ENCODE measurements at places on chromosomes 7 and 10. TPM values are rescaled to one million over a fixed set of nuclear protein-coding genes. Genes with fewer than 3 reads are reported as not detected.

GRCh38 chr7:76191783-76192240 is 9.9 kb upstream of the SRRM3 start:
- DNase-seq: no peak

GRCh38 chr7:128408709-128409595 is 830 bp downstream of the IMPDH1 start:
- DNase-seq: no peak

GRCh38 chr10:121110369-121110768 is 259.2 kb downstream of the WDR11 start:
- no peak for DNase-seq

DNA sequence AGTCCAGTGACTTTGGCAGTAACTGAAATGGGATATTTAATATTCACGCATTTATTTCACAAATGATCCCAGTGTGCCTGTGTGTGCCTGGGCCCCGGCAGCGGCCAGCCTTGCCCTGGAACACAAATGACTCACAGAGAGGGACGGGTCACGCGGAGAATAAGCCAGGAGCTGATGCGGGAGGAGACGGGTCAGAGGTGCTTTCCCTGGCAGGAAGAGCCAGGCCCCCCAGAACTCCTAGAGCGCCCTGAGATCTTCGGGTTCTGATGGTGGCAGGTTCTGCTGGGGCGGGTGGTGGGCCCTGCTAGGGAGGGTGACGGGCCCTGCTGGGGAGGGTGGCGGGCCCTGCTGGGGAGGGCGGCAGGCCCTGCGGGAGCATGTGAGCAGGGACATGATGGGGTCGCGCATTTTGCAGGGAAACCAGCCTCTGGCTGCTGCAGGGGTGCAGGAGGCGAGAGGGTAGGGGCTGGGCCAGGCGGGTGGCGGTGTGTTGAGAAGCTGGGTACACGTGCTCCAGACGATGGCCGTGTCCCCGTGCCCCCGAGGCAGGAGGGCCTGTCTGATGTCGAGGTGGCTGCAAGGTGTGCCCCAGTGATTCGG is 84.2 kb upstream of the DIP2C start:
- no peak for DNase-seq

DNA sequence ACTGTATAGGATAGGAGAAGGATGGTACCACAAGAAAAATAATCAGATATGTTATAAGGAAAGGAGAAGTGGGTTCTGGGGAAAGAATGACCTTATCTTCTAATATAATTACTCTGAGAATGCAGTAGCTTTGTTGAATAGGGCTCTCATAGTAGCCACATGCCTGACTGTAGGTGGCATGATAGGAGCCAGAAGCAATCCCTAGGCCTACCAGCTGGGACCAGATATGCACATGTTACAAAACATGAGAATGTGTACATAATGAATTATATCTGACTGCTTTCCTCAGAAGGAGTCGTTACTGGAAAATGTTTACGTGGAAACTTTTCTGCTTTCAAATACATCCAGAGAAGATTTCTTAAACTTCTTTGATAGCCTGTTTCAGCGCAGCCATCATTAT is 53.2 kb upstream of the FAM3C start:
- no peak for DNase-seq

GRCh38 chr10:89165923-89166322 is 41.2 kb downstream of the CH25H start:
- DNase-seq: no peak

DNA sequence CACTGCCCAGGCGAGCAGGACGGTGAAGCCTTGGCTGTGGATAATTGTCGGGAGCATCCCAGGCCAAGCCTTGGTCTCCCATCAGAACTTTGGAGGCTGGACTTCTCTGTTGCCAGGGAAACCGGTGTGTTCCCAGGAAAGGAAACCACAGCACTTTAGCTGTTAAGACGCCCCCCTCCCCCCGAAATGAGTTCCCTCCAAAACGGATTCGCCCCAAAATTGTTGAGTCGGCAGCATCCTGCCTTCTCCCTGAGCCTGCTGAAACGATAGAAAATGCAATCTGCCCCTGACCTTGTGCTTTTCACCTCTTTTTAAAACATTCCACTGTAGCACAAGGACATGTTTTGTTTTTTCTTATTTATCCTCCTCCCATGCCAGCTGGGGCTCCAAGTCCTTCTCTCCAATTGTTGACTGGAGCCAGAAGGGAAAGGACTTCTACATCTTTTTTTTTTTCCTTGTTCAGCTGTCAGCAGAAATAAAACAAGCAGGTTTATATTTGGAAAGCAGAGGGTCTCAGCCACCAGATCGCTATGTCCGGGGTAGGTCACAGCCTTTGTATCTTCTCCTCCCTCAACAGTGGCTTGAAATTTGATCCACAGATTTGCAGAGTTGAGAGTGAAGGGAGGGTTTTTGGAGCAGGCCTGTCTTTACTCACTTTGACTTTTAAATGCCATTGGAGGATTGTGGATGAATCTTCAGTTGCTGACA is 116.5 kb downstream of the ZMIZ1 start:
- no peak for DNase-seq

DNA sequence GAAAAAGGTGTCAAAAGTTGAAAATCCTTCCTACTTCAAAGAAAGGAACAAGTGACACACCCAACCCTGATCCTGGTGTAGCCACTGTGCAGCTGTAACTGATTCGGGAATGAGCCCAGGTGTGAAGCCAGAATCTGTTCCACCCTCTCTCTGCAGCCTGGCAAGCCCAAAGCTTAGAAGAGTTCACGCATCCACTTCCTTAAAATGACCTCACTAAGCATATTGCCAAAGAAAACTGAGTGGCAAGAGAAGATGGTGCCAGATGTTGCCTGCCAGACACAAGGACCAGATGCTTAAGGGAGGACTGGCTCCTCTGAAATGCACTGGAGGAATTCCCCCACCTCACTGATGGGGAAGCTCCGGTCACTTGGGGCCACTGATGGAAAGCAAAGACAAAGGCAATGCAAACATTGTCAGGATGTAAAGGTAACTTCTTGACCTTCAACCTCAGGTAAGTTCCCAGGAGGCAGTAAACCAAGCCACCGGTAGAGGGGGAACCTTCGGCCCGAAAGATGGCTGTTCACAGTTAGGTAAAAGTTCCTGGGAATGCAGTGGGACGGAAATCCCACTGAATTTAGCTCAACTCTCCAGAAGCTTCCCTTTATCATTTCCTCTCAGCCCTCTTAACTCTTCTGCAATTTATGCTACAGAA is 554.9 kb downstream of the KCNMA1 start:
- DNase-seq: no peak

DNA sequence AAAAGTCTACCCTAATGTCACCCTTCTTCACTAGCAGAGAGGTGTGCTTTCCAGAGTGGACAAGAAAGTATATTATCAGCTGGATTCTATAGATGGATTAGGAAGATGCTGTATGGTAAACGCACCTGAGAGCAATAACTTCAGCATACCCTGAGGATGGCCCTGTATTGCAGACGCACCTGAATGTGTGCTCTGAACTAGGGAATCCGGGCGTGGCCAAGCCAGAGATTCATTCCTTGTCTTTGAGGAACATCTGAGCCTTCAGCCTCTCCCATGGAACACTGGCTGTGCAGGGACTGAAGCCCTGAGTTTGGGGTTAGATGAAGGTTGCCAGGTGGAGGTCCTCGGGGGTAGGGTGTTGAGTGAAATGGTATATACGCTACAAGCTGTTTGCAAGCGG is 66.2 kb upstream of the NFE2L3 start:
- DNase-seq: no peak

The CALHM1 gene
- total RNA-seq: not detected

The NKX2-3 gene
- total RNA-seq: not detected
